ENCODE measurements at places on chromosomes 4 and X.

DNA sequence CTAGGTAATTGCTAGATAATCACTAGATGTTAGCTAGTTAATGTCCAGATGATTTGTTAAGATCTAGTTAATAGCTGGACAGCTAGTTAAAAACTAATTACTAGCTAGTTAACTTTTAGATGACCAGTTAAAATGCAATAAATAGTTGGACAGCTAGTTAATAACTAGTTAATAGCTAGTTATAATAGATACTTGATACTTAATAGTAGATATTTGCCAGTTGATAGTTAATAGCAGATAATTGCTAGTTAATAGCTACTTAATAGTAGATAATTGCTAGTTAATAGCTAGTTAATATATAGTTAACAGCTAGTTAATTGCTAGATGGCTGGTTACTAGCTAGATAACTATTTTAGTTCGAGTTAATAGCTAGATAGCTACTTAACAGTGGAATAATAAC is 631.4 kb upstream of the CT83 start:
- no peak for DNase-seq

GRCh38 chrX:148466292-148466691 is 34.1 kb upstream of the AFF2 start:
- DNase-seq = no peak

- no peak for DNase-seq
These were observed 99.7 kb upstream of the DDIT4L start for GRCh38 chr4:100289946-100290345.

DNA sequence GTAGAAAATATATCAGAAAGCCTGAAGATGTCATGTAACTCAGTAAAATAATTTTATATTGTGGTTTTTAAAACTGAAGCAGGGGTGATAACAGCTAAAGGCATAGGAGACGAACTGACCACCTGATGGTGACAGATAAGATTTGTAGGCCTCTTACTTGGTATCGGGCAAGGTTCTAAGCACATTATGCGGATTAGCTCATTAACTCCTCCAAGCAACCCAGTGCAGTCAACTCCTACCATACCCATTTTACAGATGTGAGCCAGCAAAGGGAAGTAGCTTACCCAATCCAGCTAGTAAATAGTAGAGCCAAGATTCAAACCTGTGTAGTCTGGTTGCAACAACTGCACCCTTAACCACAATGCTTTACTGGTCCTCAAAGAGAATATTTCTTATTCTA is 62.1 kb downstream of the CC2D2A start:
- no peak for DNase-seq

All from GM04503 (cell line).